ENCODE measurements at places on chromosomes 1 and 21.
A peak's percentile ranks its signal among the peaks of the same experiment; 100 is the strongest.

- DNase-seq = no peak
These were observed 98.7 kb downstream of the WDR4 start for GRCh38 chr21:42780617-42781016.

DNA sequence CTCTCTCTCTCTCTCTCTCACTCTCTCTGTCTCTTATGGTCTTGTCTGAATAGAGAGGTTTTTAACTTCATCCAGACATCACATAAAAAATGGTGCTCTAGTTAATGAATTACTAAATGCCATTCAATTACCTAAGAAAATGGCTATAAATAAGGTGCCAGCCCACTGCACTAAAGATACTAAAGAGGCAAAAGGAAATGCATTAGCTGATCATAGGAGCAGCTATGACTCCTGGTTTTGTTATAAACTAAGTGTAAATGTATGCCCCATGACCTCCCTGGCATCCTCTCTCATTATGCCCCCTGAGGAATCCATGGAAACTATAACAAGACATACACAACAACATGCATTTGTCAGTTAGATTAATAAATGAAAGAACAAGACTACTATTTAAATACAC lies 57.5 kb upstream of the PDC start:
- DNase-seq = no peak

- DNase-seq = no peak
These were observed 17.1 kb downstream of the ARHGEF16 start for GRCh38 chr1:3471356-3472087.

DNA sequence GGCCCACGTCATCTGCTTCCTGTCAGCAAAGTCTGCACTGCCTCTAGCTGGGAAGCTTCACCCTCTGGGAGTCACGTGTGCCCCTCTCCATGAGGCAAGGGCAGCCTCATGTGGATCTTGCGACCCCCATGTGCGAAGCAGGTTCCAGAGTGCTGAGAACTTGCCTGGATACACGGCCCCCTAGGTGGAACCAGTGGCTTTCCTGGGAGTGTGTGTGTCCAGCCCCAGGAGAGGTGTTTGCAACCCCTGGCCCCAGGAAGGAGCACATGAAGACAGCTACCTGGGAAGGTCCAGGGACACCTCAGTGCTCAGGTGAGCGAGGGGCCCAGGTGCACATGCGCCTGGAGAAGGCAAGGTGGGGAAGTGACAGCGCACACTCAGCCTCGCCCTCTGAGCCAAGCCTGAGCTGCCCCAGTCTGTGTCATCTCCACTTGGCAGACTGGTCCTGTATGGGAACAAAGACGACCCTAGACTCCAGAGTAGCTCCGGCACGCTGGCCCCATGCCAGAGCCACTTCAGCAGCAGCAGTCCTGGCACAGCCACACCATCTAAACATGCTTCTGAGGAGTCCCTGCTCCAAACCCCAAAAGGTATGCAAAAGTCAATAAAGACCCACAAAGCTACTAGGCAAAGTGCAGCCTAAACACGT lies 8.9 kb downstream of the LSS start:
- no peak for DNase-seq

DNA sequence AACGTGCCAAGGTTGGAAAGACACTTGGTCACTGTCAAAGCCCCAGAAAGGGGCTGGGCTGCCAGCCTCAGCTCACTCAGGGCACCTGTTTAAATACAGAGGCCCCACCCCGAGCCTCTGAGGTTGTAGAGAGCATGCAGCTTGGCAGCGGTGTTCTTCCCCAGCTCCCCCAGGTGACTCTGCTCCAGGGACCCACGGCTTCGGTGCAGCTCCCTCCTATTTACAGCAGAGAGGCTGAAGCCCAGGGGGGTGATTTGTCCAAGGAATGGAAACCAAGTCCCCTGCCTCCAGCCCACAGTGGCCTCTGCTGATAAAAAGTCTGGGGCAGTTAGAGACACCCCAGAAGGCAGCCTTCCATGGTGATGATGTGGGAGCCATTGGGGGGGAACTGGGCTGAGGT lies 9.1 kb upstream of the C1QA start:
- no peak for DNase-seq

- DNase-seq = no peak
These were observed 110.8 kb upstream of the RUNX1 start for GRCh38 chr21:35159881-35160280.

GRCh38 chr1:45221716-45222115 lies 15.3 kb upstream of the ZSWIM5 start:
- no peak for DNase-seq

- peak; percentile 25 for DNase-seq
These were observed 706 bp downstream of the C21orf91 start for GRCh38 chr21:17818186-17819113.

GRCh38 chr1:179026813-179027669 lies 1.3 kb downstream of the FAM20B start:
- DNase-seq = no peak

GRCh38 chr1:218514689-218515088 lies 169.6 kb downstream of the TGFB2 start:
- DNase-seq = no peak

GRCh38 chr1:76267631-76268030 lies 193.1 kb downstream of the ST6GALNAC3 start:
- no peak for DNase-seq

- no peak for DNase-seq
These were observed 262.8 kb downstream of the RWDD3 start for GRCh38 chr1:95496773-95497172.

DNA sequence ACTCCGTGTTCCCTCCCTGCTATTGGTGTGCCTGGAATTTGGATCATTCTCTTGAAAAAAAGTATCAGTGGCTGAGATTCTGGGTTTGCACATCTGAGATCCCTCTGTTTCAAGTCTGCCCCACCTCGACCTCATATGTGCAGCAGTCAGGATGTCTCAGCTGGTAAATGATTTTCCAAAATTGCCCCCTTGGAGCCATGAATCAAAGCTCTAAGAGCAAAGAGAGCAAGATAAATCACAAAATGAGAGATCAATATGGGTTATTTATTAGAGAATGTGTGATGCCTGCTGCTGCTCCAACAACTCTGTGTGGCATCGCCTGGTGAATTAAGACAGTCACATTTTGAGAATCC lies 8.5 kb downstream of the CRP start:
- DNase-seq = no peak

DNA sequence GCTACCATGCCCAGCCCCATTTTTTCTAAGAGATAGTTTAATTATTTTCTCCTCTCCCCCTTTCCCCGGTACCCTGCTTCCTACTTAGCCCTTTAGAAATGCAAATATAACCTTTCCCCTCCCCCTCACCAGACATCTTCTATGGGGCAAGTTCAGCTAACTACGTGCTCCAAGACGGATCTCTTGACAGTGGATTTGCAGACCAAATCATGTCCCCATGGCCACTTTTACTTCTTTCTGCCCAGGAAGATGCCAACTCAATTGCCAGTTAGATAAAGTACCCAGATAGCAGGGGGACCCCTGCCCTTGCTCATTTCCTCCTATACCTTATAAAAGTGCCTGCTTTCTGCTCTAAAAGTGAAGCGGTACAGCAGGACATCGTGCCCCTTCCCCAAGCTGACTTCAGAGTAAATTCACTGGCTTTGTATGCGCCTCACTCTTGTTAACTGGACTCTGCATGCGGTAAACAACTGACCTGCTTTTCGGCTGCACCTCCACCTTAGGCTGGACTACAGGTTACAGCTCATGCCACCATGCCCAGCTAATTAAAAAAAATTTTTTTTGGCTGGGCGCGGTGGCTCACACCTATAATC lies 7.4 kb downstream of the DNAJC11 start:
- DNase-seq = no peak

- no peak for DNase-seq
These were observed 5.8 kb upstream of the MAP3K7CL start for GRCh38 chr21:29124645-29125044.

- DNase-seq = no peak
These were observed 7.3 kb downstream of the MAP10 start for GRCh38 chr1:232812560-232812959.

GRCh38 chr1:211627259-211627658 lies 48.2 kb downstream of the NEK2 start:
- no peak for DNase-seq

- DNase-seq = no peak
These were observed 1788.1 kb downstream of the BRINP3 start for GRCh38 chr1:188689542-188689941.

- DNase-seq = no peak
These were observed 18.4 kb downstream of the COL18A1 start for GRCh38 chr21:45423201-45423955.

DNA sequence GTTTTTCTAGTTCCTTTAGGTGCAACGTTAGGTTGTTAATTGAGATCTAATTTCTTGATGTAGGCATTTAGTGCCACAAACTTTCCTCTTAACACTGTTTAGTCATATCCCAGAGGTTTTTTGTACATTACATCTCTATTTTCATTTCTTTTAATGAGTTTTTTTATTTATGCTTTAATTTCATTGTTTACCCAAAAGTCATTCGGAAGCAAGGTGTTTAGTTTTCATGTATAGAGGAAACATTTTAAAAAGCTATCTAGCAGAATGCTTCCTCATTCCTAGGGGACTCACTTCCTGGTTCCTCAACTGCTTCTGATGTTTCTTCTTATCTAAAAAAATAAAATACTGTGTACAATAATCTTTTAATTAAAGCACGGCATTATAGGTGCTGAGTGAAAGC lies 307.2 kb upstream of the CAMK1G start:
- DNase-seq = no peak

- DNase-seq = no peak
These were observed 1096.7 kb downstream of the KCNT2 start for GRCh38 chr1:195511501-195511900.

- DNase-seq = no peak
These were observed 23.4 kb upstream of the HSD3B1 start for GRCh38 chr1:119483441-119484200.

GRCh38 chr1:35222322-35223083 lies 29.6 kb upstream of the SFPQ start:
- no peak for DNase-seq

DNA sequence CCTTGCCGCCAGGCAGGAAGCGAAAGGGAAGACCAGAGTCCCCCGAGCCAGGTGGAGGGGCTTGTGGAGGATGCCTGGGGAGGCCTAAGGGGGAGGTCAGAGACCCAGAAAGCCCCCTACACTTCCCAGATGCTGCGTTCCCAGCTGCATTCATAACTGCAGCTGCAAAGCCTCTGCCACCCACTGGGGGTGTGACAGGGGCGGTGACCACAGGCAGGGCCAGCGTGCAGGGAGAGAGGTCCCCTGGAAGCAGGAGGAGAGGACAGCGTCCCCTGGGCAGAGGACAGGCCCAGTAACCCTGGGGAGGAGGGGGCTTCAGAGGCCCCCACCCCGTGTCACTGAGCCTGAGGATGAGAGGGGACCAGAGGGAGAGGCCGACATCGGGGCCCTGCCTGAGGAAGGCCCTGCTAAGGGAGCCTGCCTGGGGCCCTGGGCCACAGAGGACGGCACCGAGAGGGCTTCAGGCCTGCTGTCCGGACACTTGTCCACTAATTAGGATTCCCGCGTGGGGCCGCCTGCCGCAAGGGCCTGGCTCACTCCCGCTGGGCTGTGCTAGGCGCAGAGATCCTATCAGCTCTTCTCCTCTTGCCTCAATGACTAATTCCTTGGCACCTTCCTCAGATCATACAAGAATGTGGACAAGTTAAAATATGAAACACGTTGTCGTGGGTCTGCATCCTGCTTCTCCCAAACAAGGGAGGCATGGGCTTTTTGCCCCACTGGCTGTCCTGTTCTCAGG lies 49.1 kb upstream of the CCDC27 start:
- no peak for DNase-seq

DNA sequence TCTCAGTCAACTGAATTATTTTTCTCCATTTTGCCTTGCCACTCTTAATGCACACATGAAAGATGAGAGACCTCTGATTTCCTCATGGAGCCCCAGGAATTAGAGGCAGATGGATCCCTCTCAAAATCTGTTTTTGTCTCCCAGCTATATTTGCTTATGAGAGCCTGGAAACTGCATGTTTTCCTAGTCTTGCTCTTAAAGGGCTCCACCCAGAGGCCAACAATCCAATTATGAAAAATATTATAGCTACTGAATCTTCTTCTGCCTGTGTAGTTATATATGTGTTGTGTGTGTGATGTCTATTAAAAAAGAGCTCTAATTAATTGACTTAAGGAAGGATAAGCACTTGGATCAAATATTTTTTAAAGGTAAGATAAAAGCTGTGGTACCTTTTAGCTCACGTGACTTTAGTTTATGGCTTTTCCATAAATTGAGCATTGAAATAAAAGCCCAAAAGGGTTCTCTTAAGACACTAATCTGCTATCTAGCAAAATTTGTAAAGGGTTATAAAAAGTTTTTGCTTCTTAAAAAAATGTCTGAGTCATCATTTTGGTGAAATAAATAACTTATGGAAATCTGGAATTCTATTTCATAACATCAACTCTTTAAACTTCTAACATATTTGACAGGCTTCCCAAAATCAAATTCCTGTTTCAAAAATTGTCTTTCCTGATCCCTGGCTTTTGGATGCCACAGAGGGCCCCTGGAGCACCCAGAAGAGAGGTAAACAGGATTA lies 31.2 kb upstream of the TSPEAR start:
- no peak for DNase-seq

- DNase-seq = peak; percentile 61
These were observed 63.4 kb upstream of the COA6 start for GRCh38 chr1:234309598-234310459.

GRCh38 chr21:15306271-15306670 lies 241.5 kb upstream of the NRIP1 start:
- no peak for DNase-seq

- DNase-seq = no peak
These were observed 45.5 kb downstream of the PRDM15 start for GRCh38 chr21:41833497-41834115.

DNA sequence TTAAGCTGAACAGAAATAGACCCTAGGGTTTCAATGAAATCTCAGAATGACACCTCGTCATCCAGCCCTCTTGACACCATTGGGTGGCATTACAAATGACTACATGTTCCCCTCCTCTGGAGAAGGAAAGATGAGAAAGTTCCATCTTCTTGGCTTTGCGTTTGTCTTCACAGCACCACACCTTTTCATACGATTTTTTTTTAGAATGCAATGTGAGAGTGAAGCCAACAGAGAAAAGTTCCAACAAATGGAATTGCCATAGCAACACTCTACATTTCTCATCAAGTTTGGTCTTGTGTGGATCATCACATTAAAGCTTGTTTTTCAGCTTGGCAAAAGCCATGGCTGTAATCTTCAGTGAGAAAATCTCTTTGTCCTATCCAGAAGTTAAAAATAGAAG lies 183.4 kb upstream of the SNX7 start:
- DNase-seq = no peak

DNA sequence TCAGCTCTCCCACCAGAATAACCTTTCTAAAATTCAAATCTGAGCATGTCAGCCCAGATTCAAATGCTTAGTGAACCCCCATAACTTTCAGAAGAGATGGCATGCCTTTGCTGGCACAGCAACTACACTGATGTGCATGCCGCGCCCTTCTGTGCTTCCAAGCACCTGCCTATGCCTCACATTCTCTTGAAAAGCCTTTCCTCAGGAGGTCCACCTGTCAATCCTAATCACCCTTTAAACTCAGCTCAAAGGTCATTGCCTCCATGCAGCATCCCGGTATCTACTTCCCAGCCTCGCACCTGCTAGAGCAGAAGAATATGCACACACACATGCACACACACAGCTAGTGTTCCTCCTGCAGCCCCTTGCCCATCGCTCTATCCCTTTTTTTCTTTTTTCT lies 5.2 kb upstream of the S100A2 start:
- DNase-seq = no peak
